ENCODE measurements at places on chromosomes 1 and 21. TPM values are rescaled to one million over a fixed set of nuclear protein-coding genes. Genes with fewer than 3 reads are reported as not detected.

Gene KCNT2
- total RNA-seq: not detected

Gene DOP1B
- 24.6 TPM for total RNA-seq

Gene CAMK1G
- not detected for total RNA-seq

Gene SAMD13
- 0.23 TPM for total RNA-seq

Gene AMPD1
- total RNA-seq: not detected

Gene HAO2
- total RNA-seq: not detected

Gene JAM2
- 0.23 TPM for total RNA-seq

Gene TMEM52
- not detected for total RNA-seq

Gene RGSL1
- total RNA-seq: not detected

Gene PGD
- total RNA-seq: 65.0 TPM

Gene PYCR2
- 120 TPM for total RNA-seq

Gene HRNR
- not detected for total RNA-seq

Gene SPRR2G
- not detected for total RNA-seq

Gene OR6N1
- total RNA-seq: not detected

Gene BRDT
- not detected for total RNA-seq

Gene ITLN2
- total RNA-seq: not detected

Gene RNU1-1
- 2,477 TPM for total RNA-seq

- no peak for DNase-seq
Measured at GRCh38 chr1:61125263-61125662, 42.9 kb downstream of the NFIA start.

DNA sequence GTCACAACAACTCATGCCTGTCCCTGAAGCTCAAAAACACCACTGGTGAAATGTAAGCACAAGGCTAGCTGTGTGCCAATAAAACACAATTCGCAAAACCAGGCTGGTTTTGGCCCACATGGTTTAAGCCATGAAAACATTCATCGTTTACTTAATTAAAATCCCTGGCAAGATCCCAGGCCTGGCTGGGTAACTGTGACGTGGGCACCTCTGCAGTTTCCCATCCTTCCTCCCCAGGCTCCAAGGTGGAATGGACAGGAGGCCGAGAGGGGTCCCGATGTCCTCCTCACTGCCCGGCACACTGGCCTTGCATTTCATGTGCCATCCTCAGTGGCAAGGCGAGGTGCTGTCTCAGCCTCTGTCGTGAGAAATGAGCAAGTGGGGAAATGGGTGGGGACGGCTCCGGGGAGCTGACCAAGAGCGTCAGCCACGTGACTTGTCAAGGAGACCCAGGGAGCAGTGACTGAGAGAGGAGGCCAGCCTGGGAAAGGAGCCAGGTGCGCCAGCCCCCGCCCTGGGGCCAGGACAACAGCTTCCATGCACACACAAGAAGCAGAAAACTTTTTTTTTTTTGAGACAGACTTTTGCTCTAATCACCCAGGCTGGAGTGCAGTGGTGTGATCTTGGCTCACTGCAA, 153.1 kb upstream of the RAB4A start:
- DNase-seq: no peak

DNA sequence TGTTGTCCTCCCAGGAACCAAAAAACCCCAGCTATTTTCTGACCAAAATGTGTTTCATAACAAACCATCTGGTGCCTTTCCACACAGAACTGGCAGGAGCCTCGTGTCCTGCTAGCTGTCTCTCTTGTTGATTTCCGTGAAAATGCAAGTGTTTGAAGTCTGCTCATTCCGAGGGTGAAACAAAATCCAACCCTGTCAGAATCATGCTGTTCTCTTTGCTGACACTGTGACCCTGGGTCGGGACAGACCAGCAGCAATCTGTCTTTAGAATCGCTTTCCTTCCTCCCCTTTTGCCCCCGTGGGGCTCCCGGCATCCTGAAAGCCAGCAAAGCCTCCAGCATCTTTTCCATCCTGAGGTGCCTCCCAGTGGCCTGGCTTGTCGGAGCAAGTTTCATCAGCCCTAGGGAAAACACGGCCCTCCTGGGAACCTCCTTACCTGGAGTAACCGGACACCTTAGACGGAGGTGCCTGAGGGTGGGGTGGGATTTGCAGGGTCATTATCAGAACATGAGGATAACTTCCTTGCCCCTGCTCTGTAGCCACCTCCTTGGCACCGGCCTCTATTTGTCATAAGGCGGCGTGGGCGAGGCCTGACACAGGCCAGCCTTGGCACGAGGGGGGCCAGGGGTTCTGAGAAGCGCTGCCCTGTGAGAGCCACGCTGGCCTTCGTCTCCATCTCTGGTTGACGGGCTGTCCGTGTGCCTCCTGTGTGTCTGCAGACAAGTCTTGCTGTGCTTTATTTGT, 24.9 kb downstream of the LDLRAP1 start:
- no peak for DNase-seq

GRCh38 chr1:46131712-46132528, 509 bp downstream of the PIK3R3 start:
- DNase-seq: peak; percentile 33

- no peak for DNase-seq
Measured at GRCh38 chr21:38092051-38092450, 164.7 kb upstream of the KCNJ15 start.

GRCh38 chr1:33709783-33710718, 153.8 kb upstream of the HMGB4 start:
- no peak for DNase-seq

GRCh38 chr1:200473698-200474371, 64.0 kb upstream of the ZNF281 start:
- DNase-seq: no peak

GRCh38 chr1:178019622-178020021, 49.8 kb upstream of the SEC16B start:
- DNase-seq: no peak

DNA sequence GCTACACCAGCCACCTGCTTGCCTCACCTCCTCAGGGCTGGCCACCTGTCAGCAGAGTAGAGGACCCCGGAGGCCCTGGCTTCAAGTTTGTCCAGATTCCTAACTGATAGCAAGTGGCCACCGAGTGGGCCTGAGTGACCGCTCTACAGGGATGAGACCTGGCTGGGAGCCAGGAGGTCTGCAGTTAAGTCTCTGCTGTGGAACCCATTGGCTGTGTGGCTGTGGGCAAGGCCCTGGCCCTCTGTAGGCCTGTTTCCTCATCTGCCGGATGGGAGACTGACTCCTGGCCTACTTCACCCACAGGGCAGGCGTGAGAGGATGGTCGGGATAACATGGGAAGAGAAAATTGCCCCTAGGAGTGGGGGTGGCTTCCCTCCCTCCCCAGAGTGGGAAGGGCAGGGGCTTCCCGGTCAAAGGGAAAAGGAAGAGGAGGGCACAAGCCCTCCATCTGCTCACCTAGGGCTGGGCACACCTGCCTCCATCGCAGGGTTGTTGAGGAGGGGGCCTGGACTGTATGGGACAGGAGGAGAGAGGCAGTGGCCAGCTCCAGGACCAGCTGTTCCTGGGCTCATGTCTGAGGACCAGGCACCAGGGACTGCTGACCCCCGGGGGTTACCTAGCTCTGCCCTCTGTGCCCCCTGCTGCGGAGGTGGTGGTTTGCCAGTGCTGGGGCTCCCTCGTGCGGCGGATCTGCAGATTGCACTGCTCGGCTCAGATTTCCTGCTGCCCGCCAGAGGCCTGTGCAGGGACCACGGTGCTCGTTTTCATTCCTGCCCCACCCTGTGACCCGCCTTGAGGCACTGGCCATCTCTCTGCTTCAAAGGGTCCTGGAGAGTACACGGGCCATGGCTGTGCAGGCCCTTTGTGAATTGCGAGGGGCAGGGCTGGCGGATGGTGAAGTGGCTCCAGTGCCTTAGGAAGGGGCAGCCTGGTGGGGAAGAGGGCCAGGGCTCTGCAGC, 9.1 kb upstream of the MTFR1L start:
- DNase-seq: peak; percentile 82

GRCh38 chr1:246199086-246199645, 307.9 kb downstream of the SMYD3 start:
- DNase-seq: no peak

- DNase-seq: no peak
Measured at GRCh38 chr21:37447288-37447936, 80.8 kb downstream of the DYRK1A start.

- DNase-seq: no peak
Measured at GRCh38 chr1:178908358-178908757, 37.5 kb upstream of the ANGPTL1 start.

- DNase-seq: no peak
Measured at GRCh38 chr1:150311762-150312161, 9.6 kb upstream of the PRPF3 start.

DNA sequence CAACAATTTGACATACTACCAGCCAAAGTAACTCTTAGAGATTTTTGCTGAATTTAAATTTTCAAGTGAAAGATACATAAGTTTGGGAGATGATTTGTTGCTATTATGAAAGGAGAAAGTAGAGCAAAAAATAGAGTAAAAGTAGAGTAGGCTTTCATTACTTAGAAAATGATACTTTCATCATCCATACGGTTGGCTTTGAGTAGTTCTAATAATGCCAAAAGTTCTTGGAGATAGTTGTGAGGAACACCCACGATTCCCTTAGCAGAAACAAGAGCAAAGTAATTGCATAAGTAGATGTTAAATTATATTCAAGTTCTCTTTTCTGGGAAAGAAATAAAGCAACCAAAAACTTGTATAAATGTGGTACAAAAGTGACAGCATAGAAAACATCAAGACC, 95.0 kb upstream of the VAV3 start:
- DNase-seq: no peak

- DNase-seq: no peak
Measured at GRCh38 chr1:162678439-162678838, 46.2 kb downstream of the DDR2 start.

DNA sequence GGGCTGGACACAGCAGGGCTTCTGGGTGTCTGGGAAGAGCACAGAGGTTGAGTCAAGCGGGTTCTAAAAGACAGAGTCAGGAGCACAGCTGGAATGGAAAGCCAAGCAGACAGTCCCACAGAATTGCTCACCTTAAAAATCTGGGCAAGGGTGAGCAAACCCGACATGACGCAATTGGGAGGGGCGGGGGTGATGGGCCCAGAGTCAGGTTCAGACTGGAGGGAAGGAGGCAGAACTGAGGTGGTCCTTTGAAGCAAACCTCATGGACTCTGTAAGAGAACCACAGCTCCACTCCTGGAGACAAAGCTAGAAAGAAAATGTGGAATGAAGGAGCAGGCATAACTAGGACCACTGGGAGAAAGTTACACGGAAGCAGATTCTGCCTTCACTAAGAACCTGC, 49.0 kb downstream of the FAM78B start:
- DNase-seq: no peak

GRCh38 chr1:47681735-47682134, 243.9 kb downstream of the FOXD2 start:
- no peak for DNase-seq

- no peak for DNase-seq
Measured at GRCh38 chr1:39322431-39322830, 117.9 kb downstream of the MACF1 start.

DNA sequence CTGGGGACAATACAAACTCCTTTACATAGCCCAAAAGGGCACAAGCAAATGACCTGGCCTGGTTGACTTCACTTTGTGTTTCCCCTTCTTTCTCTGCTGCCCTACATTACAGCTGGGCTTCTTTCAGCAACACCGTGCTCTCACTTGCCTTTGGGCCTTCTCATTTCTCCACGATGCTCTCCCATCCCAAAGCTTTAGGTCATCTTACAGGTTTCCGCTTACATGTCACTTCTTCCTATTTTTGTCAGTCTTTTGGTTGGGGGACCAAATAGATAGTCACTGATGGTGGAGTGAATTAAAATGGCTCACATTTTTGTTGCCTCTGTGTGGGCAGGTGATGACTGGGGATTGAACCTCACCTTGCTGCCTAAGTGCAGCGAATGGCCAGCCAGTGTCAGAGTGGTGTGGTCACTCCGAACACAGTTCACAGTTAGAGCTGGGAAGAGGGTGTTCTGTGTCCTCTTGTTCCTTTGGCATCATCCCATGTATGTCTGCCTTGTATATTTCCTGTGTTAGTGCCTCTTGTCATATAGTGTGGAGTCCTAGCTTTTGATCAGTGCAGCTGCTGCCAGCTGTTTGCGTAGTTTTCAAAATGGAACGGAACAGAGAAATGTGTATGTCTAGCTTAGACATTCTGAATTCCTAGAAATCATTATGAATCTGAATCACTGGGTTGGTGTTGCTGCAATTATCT, 134.8 kb downstream of the NOS1AP start:
- DNase-seq: no peak

DNA sequence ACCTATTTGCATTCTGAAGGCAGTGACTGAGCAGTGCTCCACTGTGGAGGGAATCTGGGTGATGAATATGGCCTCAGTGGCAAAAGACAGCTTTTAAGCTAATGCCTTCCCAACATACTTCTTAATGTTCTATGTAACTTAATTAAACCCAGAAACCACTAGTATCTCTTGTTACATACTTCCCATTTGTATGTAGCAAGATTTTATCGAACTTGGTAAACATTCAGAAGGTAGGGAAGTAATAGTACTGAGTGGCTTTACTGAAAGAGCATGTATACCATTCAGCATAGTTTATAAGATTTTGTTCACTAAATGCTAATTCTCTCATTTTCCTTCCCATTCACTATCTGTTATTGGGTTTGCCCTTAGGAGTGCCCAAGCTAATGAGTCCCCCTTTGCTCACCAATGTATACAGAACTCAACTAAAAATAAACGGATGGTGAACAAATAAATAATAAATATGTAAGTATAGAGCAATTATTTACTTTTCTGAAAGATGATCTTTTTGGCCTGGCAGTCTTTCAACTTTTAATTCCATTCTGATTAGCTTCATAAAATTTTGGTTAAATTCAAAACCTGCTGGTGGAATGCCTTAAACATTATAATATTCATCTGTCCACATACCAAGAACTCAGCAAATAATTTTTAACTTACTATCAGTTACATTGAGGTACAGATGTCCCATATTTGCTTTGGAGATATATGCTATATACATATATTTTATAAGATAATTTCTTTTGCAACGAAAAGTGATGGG, 204.4 kb downstream of the APP start:
- DNase-seq: no peak

- DNase-seq: no peak
Measured at GRCh38 chr1:242005866-242006535, 7.1 kb upstream of the MAP1LC3C start.

- DNase-seq: no peak
Measured at GRCh38 chr1:21499283-21499950, 9.8 kb upstream of the ALPL start.

- DNase-seq: no peak
Measured at GRCh38 chr1:13583595-13583965, at the start of gene PDPN. Gene PDPN, plus strand, starts transcription at chr1:13583832. Its CDS starts 202 bp downstream, at chr1:13584034.

- no peak for DNase-seq
Measured at GRCh38 chr1:245915841-245916240, 591.2 kb downstream of the SMYD3 start.

DNA sequence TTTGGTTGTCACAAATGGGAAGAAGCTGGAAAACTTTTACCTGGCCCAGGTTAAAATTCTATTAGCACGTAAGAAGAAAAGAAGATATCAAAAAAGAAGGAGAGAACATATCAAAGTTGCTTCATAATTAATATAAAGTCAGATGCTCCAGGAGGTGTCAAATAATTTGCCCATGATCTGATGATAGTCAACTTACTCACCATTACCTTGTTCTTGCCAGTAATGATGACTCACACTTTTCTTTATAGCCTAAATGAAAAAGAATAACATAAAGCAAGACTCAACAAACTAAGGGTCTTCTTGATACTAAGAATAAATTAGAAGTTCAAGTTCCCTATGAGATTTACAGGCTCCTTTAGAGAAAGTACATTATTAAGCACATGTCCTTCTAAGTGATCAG, 580.4 kb downstream of the TTLL7 start:
- DNase-seq: no peak

GRCh38 chr1:99725996-99726395, 40.4 kb downstream of the FRRS1 start:
- DNase-seq: no peak

- DNase-seq: no peak
Measured at GRCh38 chr1:182268669-182269068, 122.9 kb downstream of the GLUL start.

GRCh38 chr1:199515261-199515660, 512.2 kb upstream of the NR5A2 start:
- DNase-seq: no peak

All from activated CD4-positive, alpha-beta T cell treated with anti-CD3 and anti-CD28 coated beads, Interleukin-2, amount 10 ng/mL, durations not matched to agents 7 days and 5 days (primary cell).